Central memory CD8-positive, alpha-beta T cell (primary cell): ENCODE measurements at places on chromosomes 5 and 9.
A peak's percentile ranks its signal among the peaks of the same experiment; 100 is the strongest.

DNA sequence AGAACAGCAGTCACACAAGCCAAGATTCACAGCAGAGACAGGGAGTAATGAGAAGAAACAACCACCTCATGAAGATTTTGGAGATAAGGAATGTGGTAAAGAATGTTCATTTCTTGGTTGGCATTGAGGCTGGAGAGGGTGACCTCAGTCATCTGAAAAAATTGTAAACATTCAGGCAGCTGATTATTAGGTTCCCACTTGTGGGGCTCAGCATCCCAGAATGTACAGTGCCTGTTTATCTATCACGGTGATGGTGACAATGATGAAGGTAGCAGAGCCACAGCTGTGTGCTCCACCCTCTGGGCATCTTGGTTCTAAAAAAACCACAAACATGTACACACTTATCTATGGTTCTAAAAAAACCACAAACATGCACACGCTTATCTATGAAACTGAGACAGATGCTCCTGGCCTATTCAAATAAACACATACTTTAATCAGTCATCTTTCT is 143.9 kb upstream of the MOCS2 start:
- no peak for DNase-seq
- no peak overlapping the region for H3K4me3 ChIP-seq
- no peak overlapping the region for H3K27ac ChIP-seq
- H3K27me3 ChIP-seq, result peaks cover 25% of the 10 kb centered on the region
- no peaks in the 10 kb centered on the region for H3K4me1 ChIP-seq

DNA sequence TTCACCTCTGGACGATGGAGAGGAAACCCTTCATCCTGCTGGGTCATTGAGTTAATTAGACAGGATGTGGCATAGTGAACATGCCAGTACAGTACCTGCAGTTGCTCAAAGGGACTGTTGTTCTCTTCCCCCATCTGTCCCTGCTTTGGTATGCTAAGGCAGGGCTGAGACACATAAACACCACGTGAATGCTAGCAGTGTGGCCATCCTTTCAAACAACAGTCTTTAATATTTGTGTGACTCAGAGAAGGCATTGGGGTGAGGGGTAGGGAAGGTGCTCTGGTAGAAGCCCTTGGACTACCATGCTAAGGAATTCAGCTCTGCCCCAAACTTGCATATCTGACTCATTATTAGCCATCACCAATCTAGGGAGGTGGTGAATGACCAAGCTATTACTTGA is 180.2 kb upstream of the ZNF618 start:
- peaks cover 48% of the 10 kb centered on the region for H3K27me3 ChIP-seq
- no peak overlapping the region for H3K27ac ChIP-seq
- no peak for DNase-seq
- peak overlapping the region; percentile 54 for H3K4me3 ChIP-seq
- H3K4me1 ChIP-seq, result peaks cover 44% of the 10 kb centered on the region
- peaks cover 8% of the 10 kb centered on the region for H3K36me3 ChIP-seq

DNA sequence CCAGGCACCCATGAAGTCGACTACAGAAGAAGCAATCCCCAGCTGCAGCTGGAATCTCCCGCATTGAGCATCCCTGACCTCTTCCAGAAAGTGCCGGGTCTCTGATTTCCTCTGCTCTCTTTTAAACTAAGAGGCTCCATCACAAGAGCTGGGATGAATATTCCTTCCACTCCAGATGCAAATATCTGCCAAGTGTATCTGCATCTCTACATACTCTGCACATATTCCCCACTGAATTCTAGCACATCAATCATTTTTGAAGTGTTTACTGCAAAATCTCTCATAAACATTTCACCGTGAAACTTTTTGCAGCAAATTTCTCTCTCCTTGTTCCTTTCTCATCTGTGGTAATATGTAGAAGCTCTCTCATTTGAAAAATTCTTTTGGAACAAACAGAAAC is 161.5 kb downstream of the GABRB2 start:
- H3K4me1 ChIP-seq, result no peaks in the 10 kb centered on the region
- H3K4me3 ChIP-seq, result no peak overlapping the region
- no peak overlapping the region for H3K27ac ChIP-seq
- no peaks in the 10 kb centered on the region for H3K27me3 ChIP-seq
- DNase-seq, result no peak

DNA sequence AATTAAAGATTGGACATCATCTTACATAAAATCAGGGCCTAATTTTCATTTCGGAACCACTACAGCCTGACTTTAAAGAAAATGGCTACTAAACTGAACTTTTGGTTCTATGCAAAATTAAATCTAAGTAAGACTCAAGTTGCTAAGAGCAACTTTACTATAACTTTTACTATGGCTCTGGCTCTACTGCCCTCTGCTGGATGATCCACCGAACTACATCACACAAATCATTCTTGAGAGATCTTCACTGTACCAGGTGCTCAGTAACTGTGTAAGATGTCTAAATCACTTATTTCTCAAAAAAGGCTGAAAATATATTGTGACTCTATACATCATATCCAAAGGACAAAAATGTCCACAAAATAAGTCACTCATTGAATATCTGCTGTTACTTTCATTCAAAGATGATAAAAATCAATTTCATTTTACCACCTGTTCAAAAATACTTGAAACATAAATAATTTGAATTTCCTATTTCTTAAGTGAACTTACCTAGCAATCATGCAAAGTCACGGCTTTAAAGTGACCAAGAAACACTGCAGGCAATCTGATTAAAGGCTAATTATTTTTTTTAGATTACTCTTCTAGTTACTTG is 13.5 kb downstream of the MOCS2 start:
- no peak overlapping the region for H3K27ac ChIP-seq
- no peaks in the 10 kb centered on the region for H3K4me1 ChIP-seq
- H3K27me3 ChIP-seq, result no peaks in the 10 kb centered on the region
- peak; percentile 53 for DNase-seq

DNA sequence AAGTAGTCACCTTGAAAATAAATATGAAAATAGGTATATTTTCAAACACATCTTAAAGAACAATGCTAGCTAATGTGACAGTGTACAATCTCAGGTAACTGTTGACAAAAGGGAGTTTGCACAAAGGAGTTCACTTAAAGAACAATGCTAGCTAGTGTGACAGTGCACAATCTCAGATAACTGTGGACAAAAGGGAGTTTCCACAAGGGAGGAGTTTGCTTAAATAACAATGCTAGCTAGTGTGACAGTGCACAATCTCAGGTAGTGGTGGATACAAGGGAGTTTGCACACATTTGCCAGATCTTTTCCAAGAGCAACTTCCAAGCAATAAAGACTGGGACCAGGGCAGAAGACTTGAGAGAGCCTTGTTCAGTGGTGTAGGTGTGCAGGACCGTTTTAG is 442.9 kb upstream of the FTMT start:
- no peaks in the 10 kb centered on the region for H3K36me3 ChIP-seq
- no peak for DNase-seq
- H3K27me3 ChIP-seq, result no peaks in the 10 kb centered on the region
- no peak overlapping the region for H3K27ac ChIP-seq

DNA sequence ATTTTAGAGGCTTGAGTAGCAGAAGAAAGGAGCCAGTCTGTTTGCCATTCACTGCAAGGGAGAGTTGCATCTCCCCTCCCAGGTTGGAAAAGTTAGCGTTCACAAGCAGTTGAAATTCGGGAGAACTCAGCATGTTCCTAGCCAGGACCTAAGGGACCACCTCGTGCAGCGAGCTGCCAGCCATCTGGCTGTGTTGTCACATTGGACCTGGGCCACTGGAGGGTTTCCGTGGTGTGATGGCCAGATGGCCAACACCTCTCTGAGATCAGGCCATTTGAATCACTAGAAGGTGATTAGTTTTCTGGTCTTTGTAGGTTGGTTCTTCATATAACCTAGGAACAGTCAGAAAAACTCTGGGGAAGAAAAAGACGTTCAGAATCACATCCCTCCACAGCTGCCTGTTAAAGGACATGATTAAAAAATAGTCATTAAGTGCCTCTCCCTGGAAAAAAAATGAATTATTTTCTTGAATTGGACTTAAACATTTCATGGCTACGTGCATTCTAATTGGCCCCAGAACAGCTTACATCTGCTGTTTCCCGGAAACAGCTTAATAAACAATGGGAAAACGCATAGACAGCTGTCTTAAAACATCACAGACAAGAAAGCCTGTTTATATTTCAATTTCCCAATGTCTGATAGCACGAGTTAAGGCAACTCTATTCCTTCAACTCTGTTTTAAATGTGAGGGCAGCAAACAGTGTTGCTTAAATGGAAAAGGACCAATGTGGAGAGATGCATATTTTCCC is 303.9 kb downstream of the TENT4A start:
- no peak overlapping the region for H3K4me3 ChIP-seq
- H3K27ac ChIP-seq, result no peak overlapping the region
- DNase-seq, result no peak
- no peaks in the 10 kb centered on the region for H3K27me3 ChIP-seq
- H3K4me1 ChIP-seq, result no peaks in the 10 kb centered on the region

DNA sequence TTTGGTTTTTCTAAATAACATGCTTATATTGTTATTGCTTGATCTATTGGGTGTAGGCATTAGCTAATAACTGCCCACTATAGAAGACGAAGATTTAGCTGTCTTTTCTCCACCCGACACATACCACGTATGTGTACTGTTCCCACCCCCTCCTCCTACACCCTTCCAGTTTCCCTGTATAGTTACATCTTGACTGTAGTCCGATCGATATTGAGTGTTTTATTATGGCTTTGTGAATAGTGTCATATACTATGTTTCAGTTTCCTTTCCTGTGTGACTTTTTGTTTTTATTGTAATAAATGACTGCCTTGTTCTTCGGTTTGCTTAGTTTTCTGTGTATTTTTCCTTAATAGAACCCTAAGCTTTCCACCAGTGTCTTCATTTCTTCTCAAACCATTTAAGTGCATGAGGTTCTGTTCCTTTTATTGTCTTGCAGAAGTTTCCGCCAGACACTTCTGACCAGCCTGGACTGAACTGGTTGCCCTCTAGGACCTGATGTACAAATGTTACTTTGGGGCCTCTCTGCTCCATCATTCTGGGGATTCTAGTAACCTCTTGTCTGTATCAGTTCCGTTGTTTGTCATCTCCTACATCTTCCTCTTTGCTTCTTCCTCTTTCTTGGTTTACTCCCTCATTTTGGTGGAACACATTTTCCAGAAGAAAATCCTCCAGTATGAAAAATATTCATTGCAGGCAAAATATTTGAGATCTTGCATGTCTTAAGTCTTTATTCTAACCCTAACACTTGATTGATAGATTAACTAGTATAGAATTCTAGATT is 61.8 kb downstream of the PRKACG start:
- no peaks in the 10 kb centered on the region for H3K36me3 ChIP-seq
- DNase-seq, result no peak
- H3K27ac ChIP-seq, result no peak overlapping the region
- peaks cover 7% of the 10 kb centered on the region for H3K4me1 ChIP-seq
- no peak overlapping the region for H3K4me3 ChIP-seq

GRCh38 chr5:180166176-180166575 is 42.8 kb downstream of the RASGEF1C start:
- no peak overlapping the region for H3K4me3 ChIP-seq
- no peak overlapping the region for H3K27ac ChIP-seq
- peaks cover 29% of the 10 kb centered on the region for H3K27me3 ChIP-seq
- no peaks in the 10 kb centered on the region for H3K4me1 ChIP-seq

- peaks cover 36% of the 10 kb centered on the region for H3K36me3 ChIP-seq
- H3K4me1 ChIP-seq, result peaks cover 35% of the 10 kb centered on the region
- H3K4me3 ChIP-seq, result peak within 1 kb of the TSS; percentile 95
Observed at GRCh38 chr5:163460562-163461171, at the start of gene HMMR. HMMR (plus strand) TSS chr5:163460632; CDS start chr5:163460693, 61 bp downstream.

- peaks cover 48% of the 10 kb centered on the region for H3K4me1 ChIP-seq
- H3K27me3 ChIP-seq, result no peaks in the 10 kb centered on the region
- peak overlapping the region; percentile 94 for H3K27ac ChIP-seq
- peak overlapping the region; percentile 93 for H3K4me3 ChIP-seq
- no peak for DNase-seq
Observed at GRCh38 chr9:131273146-131273855, 3.0 kb downstream of the FAM78A start.

GRCh38 chr5:38384396-38384795 is 126.0 kb downstream of the EGFLAM start:
- no peak overlapping the region for H3K27ac ChIP-seq
- no peak for DNase-seq
- peaks cover 51% of the 10 kb centered on the region for H3K27me3 ChIP-seq
- no peak overlapping the region for H3K4me3 ChIP-seq
- H3K36me3 ChIP-seq, result no peaks in the 10 kb centered on the region
- no peaks in the 10 kb centered on the region for H3K4me1 ChIP-seq

GRCh38 chr9:106860721-106861639 is 2.0 kb upstream of the ZNF462 start:
- H3K4me1 ChIP-seq, result peaks cover 22% of the 10 kb centered on the region
- H3K27me3 ChIP-seq, result peaks cover 78% of the 10 kb centered on the region
- no peaks in the 10 kb centered on the region for H3K36me3 ChIP-seq
- peak overlapping the region; percentile 7 for H3K4me3 ChIP-seq

- peaks cover 3% of the 10 kb centered on the region for H3K36me3 ChIP-seq
- DNase-seq, result no peak
- H3K4me3 ChIP-seq, result no peak overlapping the region
- H3K27ac ChIP-seq, result no peak overlapping the region
- H3K4me1 ChIP-seq, result no peaks in the 10 kb centered on the region
- peaks cover 6% of the 10 kb centered on the region for H3K27me3 ChIP-seq
Observed at GRCh38 chr5:1038417-1039209, 30.0 kb downstream of the NKD2 start.

DNA sequence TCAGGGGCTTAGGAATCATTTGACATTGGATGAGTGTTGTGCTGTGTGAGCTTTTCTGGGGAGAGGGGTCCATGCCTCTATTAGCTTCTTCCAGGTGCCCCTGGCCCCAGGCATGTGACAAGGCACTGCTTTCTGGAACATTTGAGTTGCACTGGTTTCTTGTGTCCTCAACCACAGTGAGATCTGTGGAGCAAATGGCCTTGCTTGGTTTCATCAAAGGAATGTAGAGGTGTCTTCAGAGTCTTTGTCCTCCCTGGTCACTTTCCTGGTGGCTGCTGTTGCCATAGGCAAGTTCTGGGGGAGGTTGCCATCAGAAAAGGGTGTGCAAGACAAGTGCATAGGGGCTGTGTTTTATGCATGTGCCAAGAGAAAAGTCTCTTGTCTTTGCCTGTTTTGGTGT is 157.5 kb downstream of the MACROH2A1 start:
- no peak overlapping the region for H3K27ac ChIP-seq
- H3K4me3 ChIP-seq, result no peak overlapping the region
- H3K36me3 ChIP-seq, result no peaks in the 10 kb centered on the region
- DNase-seq, result no peak

- H3K4me3 ChIP-seq, result no peak overlapping the region
- no peak overlapping the region for H3K27ac ChIP-seq
- H3K4me1 ChIP-seq, result no peaks in the 10 kb centered on the region
- peaks cover 5% of the 10 kb centered on the region for H3K36me3 ChIP-seq
- H3K27me3 ChIP-seq, result no peaks in the 10 kb centered on the region
Observed at GRCh38 chr5:156273325-156273724, 53.6 kb upstream of the SGCD start.

DNA sequence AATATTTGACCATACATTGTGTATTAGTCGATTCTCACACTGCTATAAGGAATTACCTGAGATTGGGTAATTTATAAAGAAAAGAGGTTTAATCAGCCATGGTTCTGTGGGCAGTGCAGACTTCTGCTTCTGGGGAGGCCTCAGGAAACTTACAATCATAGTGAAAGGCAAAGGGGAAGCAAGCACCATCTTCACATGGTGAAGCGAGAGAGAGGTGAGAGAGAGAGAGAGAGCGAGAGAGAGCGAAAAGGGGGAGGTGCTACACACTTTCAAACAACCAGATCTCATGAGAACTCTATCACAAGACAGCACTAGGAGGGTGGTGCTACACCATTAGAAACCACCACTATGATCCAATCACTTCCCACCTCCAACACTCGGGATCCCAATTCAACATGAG is 4.1 kb upstream of the GRAMD2B start:
- H3K27me3 ChIP-seq, result peaks cover 14% of the 10 kb centered on the region
- peaks cover 6% of the 10 kb centered on the region for H3K36me3 ChIP-seq
- no peak overlapping the region for H3K4me3 ChIP-seq

- no peak overlapping the region for H3K27ac ChIP-seq
- no peaks in the 10 kb centered on the region for H3K36me3 ChIP-seq
- H3K27me3 ChIP-seq, result no peaks in the 10 kb centered on the region
- DNase-seq, result no peak
- H3K4me1 ChIP-seq, result no peaks in the 10 kb centered on the region
Observed at GRCh38 chr5:64865662-64866061, 96.9 kb downstream of the CWC27 start.
